Foreskin fibroblast (primary cell): ENCODE measurements at places on chromosomes 3 and 15.

- no peak for DNase-seq
Observed at GRCh38 chr3:139561255-139561817, 21.8 kb upstream of the RBP1 start.

GRCh38 chr15:32129815-32130214 is 99.5 kb downstream of the CHRNA7 start:
- no peak for DNase-seq

DNA sequence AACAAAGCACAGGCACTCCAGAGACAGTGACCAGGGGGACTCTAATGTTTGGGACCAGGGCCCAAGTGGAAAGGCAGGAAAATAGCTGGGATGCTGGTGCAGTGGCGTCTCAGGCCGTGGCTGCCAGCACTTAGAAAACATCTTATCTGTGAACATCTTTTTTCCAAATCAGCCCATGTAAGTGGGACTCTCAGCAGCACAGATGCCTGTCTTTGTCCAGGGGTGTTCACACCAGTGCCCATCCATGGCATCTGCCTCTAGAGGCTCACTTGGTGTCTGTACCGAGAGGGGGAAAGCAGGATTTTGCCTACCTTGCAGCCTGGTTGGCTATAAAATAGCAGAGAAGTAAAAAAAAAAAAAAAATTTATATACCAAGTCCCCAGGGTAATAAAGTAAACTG is 26.7 kb downstream of the SLC12A8 start:
- DNase-seq: no peak

DNA sequence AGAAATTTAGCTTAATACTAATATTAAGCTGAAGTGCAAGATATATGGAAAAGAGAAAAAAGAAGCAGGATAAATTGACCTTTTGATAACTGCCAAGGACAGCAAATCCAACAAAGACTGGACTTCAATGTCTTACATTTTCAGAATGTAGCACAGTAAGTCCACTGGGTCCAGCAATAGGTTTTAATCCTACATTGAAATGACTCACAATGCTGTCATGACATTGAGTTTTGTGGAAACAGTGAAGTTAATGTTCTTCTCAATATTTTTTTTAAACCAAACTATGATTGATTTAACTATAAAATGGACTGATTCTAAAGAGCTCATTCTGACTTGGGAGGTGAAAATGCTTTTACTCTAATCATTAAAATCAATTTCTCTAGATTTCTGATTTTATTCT is 166.6 kb upstream of the ZNF717 start:
- DNase-seq: no peak

DNA sequence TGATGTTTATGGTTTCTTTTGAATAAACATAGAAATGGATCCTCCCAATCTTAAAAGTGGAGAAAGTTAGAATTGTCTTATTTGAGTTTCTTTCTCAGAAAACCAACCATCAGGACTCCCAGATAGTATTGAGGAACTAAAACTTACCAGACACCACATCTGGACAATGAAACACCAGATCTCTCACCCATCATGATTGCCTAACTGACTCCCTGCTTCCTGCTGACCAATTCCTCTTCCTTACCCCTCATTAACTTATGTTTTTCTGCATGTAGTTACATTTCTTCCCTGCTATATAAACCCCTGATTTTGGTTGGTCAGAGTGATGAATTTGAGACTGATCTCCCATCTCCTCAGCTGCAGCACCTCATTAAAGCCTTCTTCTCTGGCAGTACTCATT is 242.0 kb upstream of the SETMAR start:
- DNase-seq: no peak

DNA sequence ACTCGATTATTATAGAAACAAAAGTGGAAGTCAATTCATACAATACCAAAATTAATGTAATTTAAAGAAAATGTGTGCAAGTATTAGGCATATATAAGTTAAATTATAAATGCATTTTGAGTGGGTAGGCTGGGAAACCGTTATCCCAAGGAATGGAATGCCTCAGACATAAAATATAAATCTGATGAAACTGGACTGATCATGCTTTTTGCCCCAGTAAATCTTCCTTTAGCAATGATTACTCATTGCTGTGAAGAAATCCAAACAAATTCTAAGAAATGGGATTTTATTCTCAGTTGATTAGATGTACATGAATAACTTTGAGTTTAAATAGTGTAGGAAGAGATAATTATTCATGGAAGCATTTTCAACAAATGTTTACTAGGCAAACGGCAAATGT is 185.5 kb upstream of the KCNMB2 start:
- DNase-seq: peak; percentile 22

DNA sequence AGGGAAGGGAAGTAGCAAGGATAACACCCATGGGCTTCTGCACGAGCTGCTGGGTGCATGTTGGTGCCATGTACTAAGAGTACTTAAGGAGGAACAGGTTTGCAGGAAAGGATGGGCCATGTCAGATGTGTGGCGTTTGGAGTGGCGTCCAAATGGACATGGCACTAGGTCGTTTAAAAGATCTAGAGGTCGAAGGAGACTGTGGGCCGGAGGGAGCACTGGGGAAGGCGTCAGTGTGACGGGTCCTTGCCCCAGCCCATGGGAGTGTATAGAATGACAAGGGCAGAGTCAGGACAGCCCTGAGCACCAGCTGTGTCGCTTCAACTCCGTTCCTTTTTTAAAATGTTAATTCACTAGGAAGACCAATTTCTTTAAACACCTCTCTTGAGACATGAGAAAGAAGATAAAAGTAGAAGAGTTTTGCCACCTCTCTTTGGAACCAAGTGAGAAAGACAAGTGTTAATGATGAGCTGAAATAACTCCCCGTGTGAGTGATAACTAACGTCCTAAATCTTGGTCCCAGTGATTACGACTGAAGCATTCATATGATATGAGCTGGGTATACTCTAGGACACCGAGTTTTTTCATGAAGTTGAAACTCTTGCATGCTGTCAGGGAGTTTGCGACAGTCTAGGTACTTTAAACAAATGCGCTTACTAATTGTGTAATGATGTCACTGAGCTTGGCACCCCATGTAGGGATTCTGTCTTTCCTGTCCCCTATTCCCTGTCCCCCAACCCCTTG is 23.8 kb downstream of the LYSMD4 start:
- DNase-seq: no peak

- DNase-seq: peak; percentile 70
Observed at GRCh38 chr15:63601026-63601703, 4.0 kb downstream of the FBXL22 start.

- no peak for DNase-seq
Observed at GRCh38 chr3:47260605-47261004, 22.0 kb downstream of the KIF9 start.

DNA sequence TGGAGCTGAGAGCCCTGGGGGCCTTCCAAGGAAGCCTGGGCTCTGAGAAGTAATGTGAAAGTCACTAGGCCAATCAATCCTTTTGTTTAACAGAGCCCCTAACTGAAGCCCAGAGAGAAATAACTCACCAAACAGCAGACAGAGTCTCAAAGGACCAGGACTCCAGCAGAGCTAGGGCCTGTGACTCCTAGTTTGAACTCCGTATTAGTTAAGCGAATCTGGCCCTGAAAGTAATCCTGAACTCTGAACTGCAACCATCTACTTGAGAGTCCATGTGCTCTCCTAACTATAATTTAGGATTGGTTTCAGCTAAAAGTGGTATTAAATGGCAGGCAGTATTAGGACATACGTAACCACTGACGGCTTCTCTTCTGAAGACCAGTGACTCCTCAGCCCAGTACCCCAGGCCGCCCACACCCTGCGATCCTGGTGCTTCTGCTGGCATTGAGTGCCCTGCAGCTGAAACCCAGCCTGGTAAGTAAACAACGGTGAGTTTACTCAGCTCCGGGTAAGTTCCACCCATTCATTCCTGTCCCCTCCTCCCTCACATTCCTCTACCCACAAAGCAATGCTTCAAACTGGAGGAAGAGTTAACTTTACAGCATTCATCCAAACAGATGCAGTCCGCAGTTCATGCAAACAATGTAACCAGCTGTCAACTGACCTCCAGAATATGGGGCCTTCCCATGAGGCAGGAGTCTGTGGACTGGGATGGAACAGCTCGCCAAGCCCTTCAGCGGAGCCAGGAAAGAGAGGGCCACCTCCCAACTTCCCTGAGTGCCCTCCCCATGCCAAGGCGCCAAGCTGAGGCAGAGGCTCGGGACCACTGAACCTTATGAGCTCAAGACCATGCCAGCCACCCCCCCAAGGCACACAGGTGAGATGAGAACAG is 7.3 kb downstream of the MYO5C start:
- DNase-seq: no peak

DNA sequence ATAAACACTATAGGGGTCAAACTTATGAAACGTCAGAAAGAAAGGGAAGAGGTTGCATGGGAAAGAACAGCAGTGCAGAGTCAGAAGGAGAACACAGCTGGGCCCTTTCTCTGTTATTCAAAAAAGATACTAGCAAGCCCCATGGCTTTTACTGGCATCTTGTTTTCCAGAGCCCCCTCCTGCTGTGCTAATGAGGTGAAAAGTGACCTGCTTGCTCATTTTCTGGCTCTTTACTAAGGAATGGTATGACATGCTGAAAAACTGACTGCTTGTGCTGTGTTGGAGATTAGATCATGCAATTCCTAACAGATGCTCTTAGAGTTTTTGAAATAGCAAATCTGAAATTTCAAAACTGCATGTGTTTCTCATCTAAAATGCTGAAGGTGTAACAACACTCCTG is 541.6 kb upstream of the ALCAM start:
- no peak for DNase-seq

DNA sequence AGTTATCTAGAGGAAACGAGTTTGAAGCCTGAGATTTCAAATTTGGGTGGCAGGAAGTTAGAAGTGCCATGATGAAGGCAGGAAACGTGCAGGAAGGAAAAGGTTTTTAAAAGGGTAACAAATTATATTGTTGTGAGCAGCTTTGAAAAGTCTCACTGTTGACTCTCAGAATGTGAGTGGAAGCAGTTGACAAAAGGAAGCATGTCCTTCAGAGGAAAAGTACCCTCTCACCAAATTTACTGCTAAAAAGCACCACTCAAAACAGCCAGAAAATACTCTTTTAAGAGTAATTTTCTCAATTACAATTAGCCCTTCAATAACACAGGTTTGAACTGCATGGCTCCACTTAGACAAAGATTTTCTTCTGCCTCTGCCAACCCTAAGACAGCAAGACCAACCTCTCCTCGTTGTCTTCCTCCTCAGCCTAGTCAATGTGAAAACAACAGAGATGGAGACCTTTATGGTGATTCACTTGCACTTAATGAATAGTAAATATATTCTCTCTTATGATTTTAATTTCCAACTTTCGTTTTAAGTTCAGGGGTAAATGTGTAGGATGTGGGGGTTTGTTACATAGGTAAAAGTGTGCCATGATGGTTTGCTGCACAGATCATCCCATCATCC is 117.1 kb upstream of the LIPC start:
- no peak for DNase-seq

DNA sequence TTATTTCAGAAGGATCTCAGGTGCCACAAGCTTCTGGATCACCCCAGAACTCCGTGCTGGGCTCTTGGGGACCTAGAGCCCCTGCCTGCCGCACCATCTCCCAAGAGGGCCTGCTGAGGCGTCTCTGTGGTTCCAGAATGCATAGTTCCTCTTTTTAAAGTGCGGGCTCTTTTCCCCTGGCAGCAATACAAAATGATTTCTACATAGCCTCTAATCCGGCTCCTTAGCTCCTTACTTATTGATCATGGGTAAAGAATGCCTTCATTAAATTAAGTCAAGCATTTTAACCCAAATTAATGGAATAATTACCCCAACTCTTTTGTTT is 121.9 kb downstream of the ATP10A start:
- no peak for DNase-seq

GRCh38 chr15:83709811-83710210 is 55.9 kb downstream of the ADAMTSL3 start:
- no peak for DNase-seq

DNA sequence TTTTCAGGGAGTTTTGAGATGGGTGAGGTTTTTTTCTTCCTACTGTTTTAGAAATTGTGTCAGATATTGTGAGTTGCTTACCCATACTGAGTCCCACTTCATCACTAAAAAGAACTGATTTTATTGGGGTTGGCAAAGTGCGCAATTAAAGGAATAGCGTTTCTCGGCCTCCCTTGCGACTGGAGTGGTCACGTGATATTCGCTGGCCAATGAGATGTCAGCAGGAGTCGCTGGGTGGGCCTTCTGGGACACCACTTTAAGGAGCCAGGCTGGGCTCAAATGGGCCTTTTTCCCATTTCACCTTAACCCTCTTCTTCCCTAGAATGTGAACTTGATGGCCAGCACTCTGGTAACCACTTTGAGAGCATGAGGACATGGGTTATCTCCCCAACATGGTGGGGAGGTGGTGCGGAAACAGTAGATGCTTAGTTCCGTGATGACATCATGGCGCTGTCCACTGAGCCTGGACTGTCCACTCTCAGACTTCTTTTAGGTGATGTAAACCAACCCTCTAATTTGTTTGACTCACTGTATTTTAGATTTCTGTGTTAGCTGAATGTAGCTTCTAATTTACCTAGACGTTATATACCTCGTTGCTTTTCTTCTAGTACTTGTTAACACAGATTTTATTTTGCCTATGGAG is 13.2 kb upstream of the IQCF5 start:
- no peak for DNase-seq

DNA sequence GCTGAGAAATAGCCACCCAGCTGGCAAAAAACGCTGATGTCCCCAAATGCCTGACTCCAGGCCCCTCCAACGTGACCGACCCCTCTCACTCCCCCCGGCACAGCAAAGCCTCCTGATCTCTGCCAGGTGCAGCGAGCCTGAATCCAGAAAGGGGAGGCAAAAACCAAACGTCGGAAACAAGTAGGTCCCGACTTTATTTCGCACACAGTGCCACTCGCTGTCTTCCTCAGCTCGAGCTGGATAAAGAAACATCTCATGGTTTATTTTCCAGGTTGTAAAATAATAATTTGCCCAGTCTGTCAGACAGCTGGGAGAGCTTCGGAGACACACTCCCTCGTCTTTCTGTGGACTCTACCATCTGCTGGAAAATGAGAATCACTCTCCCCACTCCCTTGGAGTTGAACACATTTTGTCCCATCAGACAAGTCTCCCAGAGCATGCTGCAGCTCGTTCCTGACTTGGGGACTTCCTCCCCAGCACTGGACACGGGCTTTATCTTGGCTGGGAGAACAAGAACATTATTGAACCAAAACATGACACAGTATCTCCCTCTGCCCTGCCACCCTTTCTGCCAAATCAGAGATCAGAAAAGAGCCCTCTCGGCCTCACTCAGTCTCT is 142.8 kb downstream of the NUP210 start:
- no peak for DNase-seq

- DNase-seq: no peak
Observed at GRCh38 chr15:73374604-73375003, 5.8 kb upstream of the HCN4 start.
